ENCODE measurements at places on chromosomes 7 and 10.

GRCh38 chr7:130210181-130210935 is 2.7 kb downstream of the SSMEM1 start:
- no peak overlapping the region for H3K4me3 ChIP-seq
- H3K27me3 ChIP-seq: peaks cover 7% of the 10 kb centered on the region
- no peak overlapping the region for H3K27ac ChIP-seq
- DNase-seq: no peak

DNA sequence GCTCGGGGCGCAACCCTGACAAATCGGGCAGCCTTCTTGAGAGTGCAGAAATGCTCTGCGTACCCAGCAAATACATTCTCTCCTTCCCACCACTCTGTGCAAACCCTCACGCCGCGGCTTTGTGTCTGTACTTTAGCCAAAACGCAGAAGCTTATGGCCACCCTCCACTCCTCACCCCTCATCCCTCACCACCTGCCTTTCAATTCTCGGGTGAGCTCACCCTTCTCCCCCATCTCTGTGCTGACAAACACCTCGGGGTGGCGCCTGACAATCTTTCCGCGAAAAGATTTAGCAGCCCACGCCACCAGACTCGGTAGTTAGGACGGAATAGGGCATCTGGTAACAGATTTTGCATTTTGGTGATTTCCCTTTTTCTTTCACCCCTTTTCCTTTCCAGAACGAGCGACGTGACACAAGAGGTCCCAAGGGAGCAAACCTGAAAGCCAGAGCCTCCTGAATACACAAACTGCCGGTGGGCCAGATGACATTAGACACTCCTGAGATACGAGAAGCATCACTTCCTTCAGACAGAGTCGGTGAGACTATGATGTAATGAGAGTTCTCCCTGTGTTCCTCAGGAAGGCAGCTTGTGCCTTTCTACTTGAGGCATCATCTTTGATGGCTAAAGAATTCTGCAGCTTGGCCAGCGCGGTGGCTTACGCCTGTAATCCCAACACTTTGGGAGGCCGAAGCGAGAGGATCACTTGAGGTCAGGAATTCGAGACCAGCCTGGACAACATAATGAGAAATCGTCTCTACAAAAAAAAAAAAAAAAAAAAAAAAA is 671 bp upstream of the ATAD1 start:
- H3K4me1 ChIP-seq: peaks cover 34% of the 10 kb centered on the region
- H3K4me3 ChIP-seq: peak overlapping the region; percentile 98
- H3K27me3 ChIP-seq: peaks cover 5% of the 10 kb centered on the region
- H3K27ac ChIP-seq: peak overlapping the region; percentile 82
- peak; percentile 66 for DNase-seq

DNA sequence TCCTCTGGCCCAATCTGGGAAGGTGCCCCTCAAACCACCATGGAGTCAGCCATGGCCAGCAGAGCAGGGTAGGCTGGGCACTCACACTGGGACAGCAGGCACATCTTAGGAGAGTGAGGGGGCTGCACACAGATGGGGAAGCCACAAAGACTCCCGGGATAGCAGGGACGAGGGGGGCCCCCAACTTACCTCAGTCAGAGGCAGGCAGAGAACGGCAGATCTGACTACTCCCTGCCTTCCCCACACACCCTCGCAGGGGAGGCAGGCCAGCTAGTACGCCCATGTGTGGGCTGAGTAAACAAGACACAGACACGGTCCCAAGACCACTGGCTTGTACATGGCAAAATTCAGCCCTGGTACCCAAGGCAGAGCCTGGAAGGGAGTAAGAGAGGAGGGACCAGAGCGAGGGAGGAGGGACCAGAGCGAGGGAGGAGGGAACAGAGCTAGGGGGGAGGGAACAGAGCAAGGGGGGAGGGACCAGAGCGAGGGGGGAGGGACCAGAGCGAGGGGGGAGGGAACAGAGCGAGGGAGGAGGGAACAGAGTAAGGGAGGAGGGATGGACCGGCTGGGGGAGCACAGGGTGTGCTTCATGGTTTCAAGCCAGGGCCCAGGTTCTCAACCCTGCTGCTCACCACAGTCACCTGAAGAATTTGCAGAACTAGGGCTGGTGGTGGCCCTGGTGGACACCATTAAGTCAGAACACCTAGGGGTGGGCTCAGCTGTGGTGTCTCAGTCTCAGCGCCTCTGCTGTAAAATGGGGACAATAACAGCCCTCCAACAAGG is 73.8 kb downstream of the RGS10 start:
- no peak overlapping the region for H3K4me3 ChIP-seq
- H3K4me1 ChIP-seq: peaks cover 26% of the 10 kb centered on the region
- H3K27ac ChIP-seq: no peak overlapping the region
- peaks cover 16% of the 10 kb centered on the region for H3K27me3 ChIP-seq
- no peaks in the 10 kb centered on the region for H3K36me3 ChIP-seq
- DNase-seq: no peak

DNA sequence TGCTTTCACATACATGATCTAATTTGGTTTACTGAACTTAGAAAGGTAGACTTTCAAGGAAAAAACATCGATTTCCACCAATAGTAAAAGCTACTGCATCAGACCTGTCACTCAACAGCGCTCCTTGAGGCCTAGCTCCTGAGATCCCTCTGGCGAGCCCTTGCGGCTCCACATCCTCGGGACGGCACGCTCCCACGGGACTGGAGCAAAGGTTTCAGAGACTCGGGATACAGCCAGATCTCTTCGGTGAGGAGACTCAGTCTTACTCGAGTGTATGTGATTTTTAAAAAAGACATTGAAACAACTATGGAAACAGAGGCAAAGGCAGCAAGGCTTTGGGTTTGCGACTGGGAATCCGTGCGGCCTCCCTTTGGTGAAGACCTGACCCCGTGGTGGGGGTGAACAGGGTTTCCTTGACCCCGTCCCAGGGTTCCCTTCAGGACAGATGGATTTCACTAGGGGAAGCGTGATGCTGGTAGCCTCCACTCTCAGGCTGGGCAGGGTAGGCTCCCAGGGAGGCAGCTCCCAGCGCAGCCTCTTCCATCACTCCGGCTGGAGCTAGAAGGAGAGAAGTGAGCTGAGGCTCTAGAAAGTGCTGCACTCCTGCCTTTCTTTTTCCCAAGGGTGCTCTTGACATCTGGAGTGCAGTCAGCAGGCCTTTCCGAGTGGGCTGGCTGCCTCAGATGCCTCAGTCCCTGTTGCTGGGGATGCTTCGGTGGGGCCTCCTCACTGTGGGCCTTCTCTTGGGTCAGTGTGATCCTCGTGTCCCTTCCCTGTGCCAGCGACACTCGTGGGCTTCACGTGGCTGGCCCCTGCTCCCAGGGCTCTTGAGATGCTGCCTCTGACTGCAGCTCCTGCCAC is 5.8 kb upstream of the ATP6V0E2 start:
- peaks cover 95% of the 10 kb centered on the region for H3K4me1 ChIP-seq
- H3K4me3 ChIP-seq: no peak overlapping the region
- DNase-seq: no peak
- no peaks in the 10 kb centered on the region for H3K27me3 ChIP-seq
- H3K36me3 ChIP-seq: peaks cover 19% of the 10 kb centered on the region

DNA sequence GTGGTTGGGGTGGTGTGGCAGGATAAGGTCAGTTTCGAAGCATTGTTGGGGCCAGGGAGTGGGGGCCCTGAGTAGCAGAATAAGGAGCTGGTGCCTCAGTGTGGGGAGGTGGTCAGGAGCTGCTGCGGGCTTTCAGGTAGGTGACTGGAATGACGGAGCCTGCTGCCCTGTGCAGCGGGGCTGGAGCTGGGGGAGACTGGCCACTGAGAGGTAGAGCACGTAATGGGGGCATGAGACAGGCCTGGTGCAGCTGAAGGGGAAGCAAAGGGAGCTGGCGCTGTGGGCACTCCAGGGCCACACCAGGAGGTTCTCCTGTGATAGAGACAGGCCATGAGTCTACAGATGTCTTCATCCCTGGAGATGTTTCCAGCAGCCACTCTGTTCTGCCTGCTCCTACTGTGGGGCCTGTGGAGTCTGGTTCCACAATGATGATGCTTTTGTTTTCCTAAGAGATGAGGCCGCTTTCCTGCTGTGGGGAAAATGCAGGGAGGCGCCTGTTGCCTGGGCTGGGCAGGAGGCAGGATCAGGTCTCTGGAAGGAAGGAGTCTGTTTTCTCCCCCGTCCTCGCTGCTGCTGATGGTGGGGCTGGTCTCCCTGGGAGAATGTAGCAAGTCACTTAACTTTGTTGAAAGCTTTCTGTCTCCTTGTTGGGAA is 31.1 kb downstream of the NUB1 start:
- peaks cover 9% of the 10 kb centered on the region for H3K4me1 ChIP-seq
- H3K27ac ChIP-seq: no peak overlapping the region
- no peak overlapping the region for H3K4me3 ChIP-seq
- H3K27me3 ChIP-seq: no peaks in the 10 kb centered on the region

GRCh38 chr10:123781956-123782500 is 109.6 kb downstream of the CPXM2 start:
- no peaks in the 10 kb centered on the region for H3K36me3 ChIP-seq
- no peaks in the 10 kb centered on the region for H3K4me1 ChIP-seq
- H3K4me3 ChIP-seq: no peak overlapping the region
- H3K27me3 ChIP-seq: peaks cover 8% of the 10 kb centered on the region
- no peak for DNase-seq

- H3K4me3 ChIP-seq: no peak overlapping the region
- DNase-seq: no peak
- peaks cover 22% of the 10 kb centered on the region for H3K27me3 ChIP-seq
- H3K36me3 ChIP-seq: no peaks in the 10 kb centered on the region
Observed at GRCh38 chr10:88080213-88080612, 216.8 kb downstream of the PTEN start.

GRCh38 chr10:111491154-111491553 is 414.3 kb downstream of the ADRA2A start:
- no peak overlapping the region for H3K27ac ChIP-seq
- no peaks in the 10 kb centered on the region for H3K4me1 ChIP-seq
- H3K27me3 ChIP-seq: peaks cover 2% of the 10 kb centered on the region
- no peak for DNase-seq
- no peaks in the 10 kb centered on the region for H3K36me3 ChIP-seq
- no peak overlapping the region for H3K4me3 ChIP-seq

DNA sequence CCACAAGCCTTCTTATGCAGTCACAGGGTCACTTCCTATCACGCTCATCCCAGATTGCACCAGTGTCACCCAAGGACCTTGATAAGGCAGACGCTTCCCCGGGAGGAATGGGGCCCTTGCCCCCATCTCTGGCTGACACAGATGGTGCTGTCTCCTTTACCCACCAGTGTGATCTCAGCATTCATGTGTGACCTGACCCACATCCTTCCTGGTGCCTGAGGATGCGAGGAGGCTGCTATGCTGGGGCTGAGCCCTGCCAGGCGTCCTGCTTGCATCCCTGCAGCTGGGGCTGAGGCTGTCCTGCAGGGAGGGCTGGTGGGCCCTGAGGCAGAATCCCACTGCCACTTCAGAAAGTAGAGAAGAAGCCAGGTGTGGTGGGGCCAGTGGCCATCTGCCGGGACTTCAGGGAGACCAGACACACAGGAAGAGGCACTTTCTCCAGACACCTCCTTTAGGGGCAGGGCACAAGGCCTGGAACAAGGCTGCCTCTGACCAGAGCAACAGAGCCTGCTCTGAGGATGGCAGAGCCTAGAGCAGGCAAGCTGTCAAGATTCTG is 35.3 kb downstream of the RASGEF1A start:
- DNase-seq: peak; percentile 67
- no peaks in the 10 kb centered on the region for H3K36me3 ChIP-seq
- H3K27ac ChIP-seq: peak overlapping the region; percentile 67
- peaks cover 25% of the 10 kb centered on the region for H3K27me3 ChIP-seq
- no peak overlapping the region for H3K4me3 ChIP-seq

DNA sequence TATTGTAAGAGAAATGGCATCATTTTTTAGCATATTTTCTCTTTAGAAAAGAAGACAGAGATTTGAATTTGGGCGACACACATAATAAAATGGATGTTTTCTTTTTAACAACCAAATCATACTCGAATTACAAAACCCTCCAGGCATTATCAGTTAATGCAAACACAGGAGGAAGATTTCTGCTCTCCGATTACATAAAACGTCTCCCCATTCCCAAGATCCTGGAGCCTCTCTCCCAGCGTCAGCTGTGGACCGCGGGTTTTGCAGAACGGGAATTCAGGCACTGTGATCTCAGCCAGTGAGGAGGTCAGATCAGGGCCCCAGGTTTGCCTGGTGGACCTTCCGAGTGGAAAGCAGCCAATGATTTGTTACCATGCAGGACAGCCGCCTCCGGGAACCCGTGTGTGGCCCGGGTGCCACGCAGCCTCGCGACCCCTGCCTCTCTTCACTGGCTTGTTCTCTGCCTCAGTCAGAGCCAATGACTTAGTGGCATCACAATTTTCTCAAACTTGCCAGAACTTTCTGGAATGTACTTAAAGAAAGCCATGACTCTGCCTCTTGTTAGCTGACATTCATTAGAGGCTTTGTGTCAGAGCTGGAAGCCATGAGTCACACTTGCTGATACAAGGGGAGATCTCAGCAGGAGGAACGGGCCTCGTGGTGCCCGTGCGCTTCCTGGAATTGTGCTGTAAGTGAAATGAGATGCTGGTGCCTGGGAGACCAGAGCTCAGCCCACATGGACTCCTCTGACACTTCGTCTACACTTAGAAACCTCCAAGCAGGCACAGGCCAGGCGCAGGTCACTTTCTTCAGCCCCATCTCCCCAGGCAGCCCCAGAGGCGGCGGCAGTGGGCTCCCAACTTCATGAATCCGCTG is 246.1 kb downstream of the KLF6 start:
- H3K4me1 ChIP-seq: no peaks in the 10 kb centered on the region
- peaks cover 2% of the 10 kb centered on the region for H3K27me3 ChIP-seq
- H3K27ac ChIP-seq: no peak overlapping the region
- no peak overlapping the region for H3K4me3 ChIP-seq

GRCh38 chr7:84677117-84677732 is 482.6 kb upstream of the SEMA3A start:
- H3K27me3 ChIP-seq: no peaks in the 10 kb centered on the region
- DNase-seq: no peak
- H3K36me3 ChIP-seq: no peaks in the 10 kb centered on the region
